ENCODE measurements at places on chromosomes 3 and 15. TPM values are rescaled to one million over a fixed set of nuclear protein-coding genes. Genes with fewer than 3 reads are reported as not detected.

The PLCB2 gene
- total RNA-seq, result 2.0 TPM

The C3orf70 gene
- total RNA-seq, result 0.90 TPM

The SLC22A14 gene
- 0.09 TPM for total RNA-seq

The TTBK2 gene
- 6.4 TPM for total RNA-seq

The BFSP2 gene
- total RNA-seq, result not detected

The ACOX2 gene
- total RNA-seq, result 4.0 TPM

The TRH gene
- not detected for total RNA-seq

The PFKFB4 gene
- total RNA-seq, result 6.6 TPM

The MEGF11 gene
- not detected for total RNA-seq

The DPPA4 gene
- total RNA-seq, result not detected

The C3orf20 gene
- under 0.01 TPM for total RNA-seq

Measured in endothelial cell of coronary artery (primary cell).